Activated CD8-positive, alpha-beta T cell treated with anti-CD3 and anti-CD28 coated beads, Interleukin-2, amount 10 ng/mL, durations not matched to agents 7 days and 5 days (primary cell): ENCODE measurements at places on chromosomes 5 and 9.

- DNase-seq: no peak
Measured at GRCh38 chr5:159912033-159912800, 4.1 kb upstream of the ADRA1B start.

DNA sequence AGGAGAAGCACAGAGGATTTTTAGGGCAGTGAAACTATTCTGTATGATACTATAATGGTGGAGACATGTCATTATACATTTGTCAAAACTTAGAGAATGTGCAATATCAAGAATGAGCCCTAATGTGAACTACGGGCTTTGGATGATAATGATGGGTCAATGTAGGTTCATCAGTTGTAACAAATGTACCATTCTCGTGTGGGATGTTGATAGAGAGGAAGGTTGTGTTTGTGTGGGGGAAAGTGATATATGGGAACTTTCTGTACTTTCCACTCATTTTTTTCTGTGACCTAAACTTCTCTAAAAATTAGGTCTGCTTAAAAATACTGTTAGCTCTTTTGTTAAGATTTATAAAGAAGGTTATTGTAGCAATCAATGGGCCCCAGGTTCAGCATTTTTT is 138.9 kb downstream of the SPATA31D1 start:
- no peak for DNase-seq

DNA sequence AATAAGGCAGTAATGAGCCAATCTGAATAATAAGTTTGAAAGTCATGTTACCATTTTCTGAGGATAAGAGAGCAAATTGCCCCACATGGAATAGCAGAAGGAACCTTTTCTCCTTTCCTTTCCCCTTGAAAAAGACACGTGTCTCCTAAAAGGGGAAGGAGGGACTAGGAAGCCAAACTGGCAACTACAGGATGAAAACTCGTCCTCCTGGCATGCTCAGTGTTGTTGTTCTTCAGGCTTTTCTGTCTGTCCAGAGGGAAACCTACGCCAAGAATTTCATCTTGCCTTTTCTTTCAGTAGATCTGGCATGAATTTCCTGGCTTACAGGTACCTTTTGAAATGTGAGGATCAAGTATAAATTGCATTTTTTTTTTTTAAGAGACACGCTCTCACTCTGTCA is 355.9 kb upstream of the TLE4 start:
- DNase-seq: no peak

- no peak for DNase-seq
Measured at GRCh38 chr9:32502464-32502863, 23.5 kb downstream of the RIGI start.

DNA sequence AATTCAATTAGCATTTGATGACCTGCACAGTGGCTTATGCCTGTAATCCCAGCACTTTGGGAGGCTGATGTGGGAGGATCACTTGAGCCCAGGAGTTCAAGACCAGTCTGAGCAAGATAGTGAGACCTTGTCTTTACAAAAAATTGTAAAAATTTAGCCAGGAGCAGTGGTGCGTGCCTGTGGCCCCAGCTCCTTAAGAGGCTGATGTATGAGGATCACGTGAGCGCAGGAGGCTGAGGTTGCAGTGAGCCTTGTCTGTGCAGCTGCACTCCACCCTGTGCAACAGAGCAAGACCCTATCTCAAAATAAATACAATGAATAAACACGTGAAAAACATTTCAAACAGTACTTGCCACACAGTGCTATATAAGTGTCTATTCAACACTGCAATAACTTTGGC is 4.2 kb downstream of the ABCA1 start:
- no peak for DNase-seq
